ENCODE measurements at places on chromosomes 6 and 20. TPM values are rescaled to one million over a fixed set of nuclear protein-coding genes. Genes with fewer than 3 reads are reported as not detected.

SAMD3 gene
- not detected for total RNA-seq

VPS16 gene
- total RNA-seq = 24.1 TPM

GRCh38 chr20:24691901-24692351 lies 222.5 kb downstream of the SYNDIG1 start:
- no peak for DNase-seq

C2 gene
- total RNA-seq = 0.69 TPM

DNA sequence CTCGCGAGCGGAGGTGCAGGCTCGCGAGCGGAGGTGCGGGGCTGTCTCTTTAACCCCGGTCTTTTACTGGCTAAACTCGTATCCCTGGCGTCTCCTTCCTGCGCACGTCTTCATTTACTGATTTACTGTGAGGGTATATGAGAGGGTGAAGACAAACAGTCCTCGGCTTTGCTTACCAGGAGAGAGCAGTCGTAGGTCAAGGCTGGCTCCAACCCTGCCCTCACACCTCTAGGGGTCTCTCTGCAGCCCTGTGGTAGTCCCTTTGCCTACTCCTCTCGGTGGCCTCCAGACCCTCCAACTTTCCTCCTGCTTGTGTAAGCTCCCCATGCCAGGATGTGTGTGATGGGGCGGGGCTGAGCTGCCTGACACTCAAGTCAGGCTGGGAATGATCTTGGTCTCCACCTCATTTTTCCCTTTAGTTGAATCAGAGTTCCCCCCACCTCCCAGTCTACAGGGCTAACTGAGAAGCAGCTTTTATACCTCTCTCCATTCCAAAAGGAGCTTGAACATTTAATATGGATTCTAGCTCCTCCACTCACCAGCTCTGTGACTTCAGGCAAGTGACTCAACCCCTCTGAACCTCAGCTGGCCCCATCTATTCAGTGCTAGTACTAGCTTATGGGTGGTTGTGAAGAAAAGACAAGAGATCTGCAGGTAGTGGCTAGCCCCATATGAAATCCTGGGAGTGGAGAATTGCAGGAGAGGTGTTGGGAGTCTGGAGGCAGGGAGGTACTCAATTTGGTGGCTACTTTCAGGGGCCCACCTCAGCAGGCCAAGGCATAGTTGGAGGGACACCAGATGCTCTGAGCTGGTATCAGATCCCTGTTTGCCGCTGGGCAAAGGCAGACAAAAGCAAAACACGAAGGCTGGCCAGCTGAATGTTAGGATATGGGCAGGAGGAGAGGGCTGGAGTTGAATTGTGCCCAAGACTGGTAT lies 902 bp downstream of the SLC29A1 start:
- no peak for DNase-seq

DNA sequence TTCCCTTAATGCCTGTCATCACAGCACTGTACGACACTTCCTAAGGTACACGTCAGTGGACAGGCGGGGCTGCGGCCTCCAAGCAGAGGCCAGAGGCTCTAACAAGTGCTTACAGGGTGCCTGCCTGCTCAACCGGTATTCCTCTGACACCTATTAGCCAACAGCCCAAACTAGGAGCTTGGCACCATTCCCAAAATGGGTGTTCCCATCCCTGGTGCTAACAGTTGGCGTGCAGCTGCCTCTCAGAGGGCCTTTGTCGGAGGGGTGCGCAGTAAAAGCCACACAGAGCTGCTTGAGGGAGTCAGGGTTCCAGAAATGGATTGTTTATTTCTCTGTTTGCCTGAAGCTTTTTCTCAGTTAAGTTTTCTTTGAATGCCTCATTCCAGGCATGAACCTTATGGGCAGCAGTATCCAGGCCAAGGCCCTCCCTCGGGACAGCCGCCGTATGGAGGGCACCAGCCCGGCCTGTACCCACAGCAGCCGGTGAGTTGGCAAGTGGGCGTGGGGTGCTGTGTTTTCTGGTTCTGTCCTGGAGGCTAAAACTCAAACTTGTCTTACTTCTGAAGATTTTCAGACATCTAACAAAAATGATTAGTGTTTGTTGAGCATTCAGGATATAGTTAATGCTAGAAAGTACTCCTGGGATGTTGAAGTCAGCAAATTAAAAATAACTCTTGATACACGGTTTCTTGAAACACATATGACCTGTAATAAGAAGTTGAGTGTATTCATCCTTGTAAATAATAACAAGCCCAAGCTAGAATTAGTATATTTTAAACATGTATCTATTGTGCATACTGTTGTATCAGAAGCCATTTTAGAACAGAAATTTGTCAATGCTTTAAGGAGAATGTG lies 124.7 kb downstream of the TMEM242 start:
- no peak for DNase-seq

DNA sequence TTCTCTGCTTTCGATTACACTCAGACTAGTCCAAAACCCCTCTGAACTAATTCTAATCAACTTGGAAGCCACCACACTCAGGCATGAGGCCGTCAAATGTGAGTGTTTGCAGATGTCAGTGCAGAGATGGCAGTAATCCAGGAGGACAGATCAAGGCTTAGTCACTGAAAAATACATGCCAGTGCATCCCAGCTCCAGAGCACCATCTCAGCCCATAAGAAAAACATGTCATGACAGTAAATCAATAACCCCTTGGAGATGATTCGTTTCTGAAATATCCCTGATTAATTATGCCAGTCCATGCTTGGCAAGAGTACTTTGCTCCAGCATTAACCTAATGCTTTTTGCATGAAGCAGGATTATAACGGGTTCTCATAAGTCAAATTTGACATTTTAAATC lies 179.5 kb downstream of the ADAT2 start:
- no peak for DNase-seq

Data from NCI-H460 (cell line).